Activated effector memory CD4-positive, alpha-beta T cell treated with anti-CD3 and anti-CD28 coated beads, Interleukin-2, amount 50 U/mL, for 16 hours (primary cell): ENCODE measurements at places on chromosomes 12 and 14.
A peak's percentile ranks its signal among the peaks of the same experiment; 100 is the strongest.

GRCh38 chr12:110760204-110760609 lies 17.5 kb upstream of the PPP1CC start:
- DNase-seq: no peak

DNA sequence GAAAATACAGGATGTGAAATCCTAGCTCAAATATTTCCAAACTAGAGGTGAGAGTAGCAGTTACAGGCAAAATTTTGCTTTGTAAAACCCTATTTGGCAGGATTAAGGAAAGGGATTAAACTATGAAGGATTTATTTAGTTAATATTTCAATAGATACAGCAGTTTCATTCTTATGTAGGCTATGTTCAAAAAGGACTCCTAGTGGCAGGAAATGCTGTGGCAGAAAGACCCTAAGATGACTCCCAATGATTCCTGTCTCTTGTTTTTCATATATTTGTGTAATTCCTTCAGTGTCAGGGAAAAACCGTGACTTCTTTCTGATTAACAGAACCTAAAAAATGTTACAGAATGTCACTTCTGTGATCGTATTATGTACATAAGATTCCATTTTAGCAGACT lies 299.5 kb upstream of the RPL10L start:
- DNase-seq: no peak

DNA sequence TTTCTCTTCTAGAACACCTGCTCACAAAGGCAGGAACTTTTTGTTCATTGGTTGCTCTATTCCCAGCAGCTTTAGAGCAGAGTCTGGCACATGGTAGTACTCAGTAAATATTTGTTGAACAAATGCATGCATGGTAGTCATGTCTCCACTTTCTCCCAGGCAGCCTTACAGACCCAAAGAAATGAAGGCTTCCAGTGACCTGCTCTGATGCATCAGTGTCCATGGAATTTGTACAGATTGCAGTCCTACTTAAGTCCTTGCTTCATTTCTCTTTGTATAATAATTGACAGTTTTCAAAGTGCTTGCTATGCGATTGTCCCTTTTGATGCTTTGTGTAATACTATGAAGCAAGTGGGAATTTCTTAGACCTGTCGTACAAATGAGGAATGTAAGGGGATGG lies 119.6 kb downstream of the DERA start:
- no peak for DNase-seq

GRCh38 chr14:31489691-31490090 lies 1.9 kb upstream of the GPR33 start:
- no peak for DNase-seq

DNA sequence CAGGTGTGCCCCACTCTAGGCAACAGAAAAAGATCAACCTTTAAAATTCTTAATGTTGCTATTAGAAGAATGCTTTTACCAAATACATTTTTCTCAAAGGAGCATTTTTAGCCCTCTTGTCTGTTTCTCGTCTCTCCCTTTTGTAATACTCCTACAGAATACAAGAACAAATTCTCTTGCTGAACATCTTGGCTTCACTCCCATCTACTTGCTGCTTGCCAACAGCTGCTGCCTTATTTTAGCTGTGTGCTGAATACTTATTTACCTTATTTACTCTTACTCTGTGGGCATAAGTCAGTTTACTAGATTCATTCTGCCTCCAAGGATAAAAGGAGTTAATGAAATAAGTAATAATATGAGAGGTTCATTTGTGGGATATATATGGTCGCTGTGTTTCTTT lies 70.8 kb downstream of the POLR3B start:
- DNase-seq: no peak

DNA sequence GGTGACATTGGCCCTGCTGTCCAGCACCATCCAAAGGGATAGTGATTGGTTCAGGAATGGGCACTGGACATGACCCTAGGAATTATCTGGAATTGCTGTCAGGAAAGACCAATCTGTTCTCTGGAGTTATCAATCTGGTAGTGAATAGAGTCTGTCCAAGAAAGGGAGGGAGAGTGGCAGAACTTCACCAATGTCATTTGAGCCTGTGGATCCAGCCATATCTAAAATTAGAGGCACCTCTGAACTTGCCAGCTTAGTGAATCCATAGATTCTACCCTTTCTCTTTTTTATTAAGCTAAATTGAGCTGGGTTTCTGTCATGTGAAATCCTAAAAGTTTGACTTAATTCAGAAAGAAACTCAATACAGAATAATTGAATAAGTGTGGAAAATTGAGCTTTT lies 93.9 kb downstream of the NKX2-1 start:
- DNase-seq: no peak

GRCh38 chr12:116018282-116018681 lies 259.2 kb downstream of the MED13L start:
- no peak for DNase-seq

DNA sequence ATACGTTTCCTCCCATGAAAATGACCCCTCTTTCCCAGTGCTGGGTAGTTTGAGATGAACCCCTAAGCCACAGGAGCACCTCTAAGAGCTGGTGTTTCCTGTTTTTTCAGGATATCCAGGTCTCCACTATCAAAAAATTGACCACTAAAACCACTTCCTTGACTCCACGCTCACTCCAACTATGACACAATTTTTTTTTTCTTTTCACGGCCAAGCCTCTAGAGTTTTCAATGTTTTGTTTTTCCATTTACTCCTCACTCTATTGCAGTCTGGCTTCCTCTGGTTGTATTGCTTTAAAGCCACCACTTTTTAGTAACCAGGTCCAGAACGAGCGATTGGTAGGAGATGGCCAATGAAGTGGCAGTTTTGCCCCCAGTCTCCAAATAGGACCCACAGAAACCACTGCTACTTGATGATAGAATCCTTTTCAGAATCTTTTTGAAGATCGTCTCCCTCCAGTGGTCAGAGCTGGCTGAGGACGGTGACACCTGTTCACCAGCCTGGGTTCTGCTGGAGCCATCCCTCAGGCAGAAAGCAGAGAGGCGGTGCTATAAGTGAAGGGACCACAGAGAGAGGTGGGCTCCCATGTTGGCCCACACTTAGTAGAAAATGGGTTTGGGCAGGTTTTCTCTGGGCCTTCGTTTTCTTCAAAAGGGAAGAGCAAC lies 454.4 kb downstream of the VRK1 start:
- no peak for DNase-seq

DNA sequence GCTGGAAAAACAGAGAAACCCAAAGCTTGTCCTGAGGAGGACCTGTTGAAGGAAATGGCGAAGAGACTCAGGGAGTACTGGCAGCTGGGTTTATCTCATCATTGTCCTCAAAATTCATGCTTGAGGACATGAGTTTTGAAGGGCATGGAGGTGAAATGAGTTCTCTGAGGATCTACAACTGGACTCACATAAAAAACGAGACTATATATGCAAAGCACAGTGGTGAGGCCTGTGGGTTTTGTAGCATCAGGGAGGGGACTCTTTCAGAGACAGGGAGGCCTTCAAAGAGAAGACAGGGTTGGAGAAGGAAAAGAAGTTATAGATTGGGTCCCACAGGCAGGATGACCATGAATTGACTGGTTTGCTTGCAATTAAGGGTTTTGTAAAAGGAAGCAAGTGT lies 71.3 kb upstream of the SCN8A start:
- DNase-seq: no peak

- no peak for DNase-seq
These were observed 22.2 kb upstream of the LRTM2 start for GRCh38 chr12:1797991-1798640.

- DNase-seq: no peak
These were observed 2.6 kb downstream of the GNB3 start for GRCh38 chr12:6843118-6843902.

GRCh38 chr12:116171549-116171948 lies 105.9 kb downstream of the MED13L start:
- no peak for DNase-seq

DNA sequence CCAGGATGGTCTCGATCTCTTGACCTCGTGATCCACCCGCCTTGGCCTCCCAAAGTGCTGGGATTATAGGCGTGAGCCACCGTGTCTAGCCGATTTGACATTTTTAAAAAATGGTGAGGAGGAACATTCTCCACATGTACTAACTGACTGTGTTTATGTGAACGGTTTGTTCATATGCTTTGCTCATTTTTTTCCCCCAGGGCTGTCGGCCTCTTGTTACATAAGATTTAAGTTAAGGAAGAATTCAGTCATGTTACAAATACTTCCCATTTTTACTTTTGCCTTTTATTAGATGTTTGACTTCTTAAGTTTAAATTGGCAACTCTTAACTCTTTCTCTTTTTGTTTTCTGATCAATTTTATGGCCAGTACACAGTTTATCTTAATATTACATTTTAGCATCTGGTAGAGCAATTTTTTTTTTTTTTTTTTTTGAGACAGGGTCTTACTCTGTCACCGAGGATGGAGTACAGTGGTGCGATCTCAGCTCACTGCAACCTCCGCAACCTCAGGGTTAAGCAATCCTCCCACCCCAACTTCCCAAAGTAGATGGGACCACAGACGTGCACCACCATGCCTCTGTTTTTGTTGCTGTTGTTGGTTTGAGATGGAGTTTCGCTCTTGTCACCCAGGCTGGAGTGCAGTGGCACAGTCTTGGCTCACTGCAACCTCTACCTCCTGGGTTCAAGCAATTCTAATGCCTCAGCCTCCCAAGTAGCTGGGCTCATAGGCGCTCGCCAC lies 9.6 kb downstream of the GNS start:
- no peak for DNase-seq

- DNase-seq: peak; percentile 70
These were observed 8.1 kb upstream of the P2RX7 start for GRCh38 chr12:121124402-121125109.

DNA sequence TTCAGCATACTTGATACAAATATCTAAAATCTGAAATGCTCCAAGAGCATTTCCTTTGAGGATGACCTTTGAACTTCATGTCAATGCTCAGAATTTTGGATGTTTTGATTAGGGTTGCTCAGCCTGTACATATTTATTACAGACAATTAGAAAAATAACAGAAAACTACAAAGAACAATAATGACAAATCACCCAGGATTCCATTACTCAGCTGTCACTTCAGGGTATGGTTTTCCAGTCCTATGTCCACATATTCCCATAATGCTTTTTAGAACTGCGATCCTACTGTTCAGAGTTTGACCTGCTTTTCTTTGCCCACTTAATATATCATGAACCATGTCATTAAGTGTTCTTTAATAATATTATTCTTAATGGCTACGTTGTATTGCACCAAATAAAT lies 11.4 kb downstream of the DLGAP5 start:
- no peak for DNase-seq

DNA sequence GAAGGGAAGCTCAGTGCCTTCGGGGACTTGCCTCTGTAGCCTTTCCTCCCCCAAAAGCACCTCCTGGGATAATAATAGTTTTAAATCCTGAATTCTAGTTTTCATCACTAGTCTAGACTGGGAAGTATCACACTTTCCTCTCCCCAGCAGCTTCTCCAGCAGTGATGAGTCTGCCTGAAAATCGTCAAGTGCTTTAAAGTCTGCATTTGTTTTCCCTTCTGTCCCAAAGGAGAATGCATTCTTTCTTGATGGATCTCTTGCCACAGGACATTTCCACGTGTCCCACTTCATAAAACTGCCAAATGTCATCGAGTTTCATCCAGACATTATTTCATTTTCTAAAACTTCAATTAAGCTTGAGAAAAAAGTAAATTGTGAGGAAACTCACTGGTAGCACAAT lies 15.0 kb downstream of the CSRP2 start:
- no peak for DNase-seq

DNA sequence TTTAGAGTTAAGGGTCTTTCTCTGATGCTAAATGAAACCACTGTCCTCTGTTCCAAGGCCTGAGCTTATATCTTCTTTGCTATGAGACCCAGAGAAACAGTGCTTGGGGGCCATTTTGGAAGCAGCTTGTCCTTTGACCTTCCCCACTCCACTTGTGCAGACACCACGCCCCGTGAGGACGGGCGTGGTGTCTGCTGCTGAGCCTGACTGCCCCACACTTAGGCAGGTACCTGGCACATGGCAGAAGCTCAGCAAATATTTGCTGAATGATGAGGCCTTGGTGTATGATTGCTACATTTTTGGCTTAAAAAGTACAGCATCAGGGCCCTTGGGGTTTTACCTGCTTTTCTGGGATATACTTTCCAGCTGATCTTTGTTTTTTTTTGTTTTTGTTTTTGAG lies 69.9 kb downstream of the RASSF3 start:
- no peak for DNase-seq

- DNase-seq: no peak
These were observed 15.4 kb downstream of the NOPCHAP1 start for GRCh38 chr12:105001476-105001875.

GRCh38 chr12:51994539-51994820 lies 12.3 kb upstream of the TAMALIN start:
- no peak for DNase-seq

DNA sequence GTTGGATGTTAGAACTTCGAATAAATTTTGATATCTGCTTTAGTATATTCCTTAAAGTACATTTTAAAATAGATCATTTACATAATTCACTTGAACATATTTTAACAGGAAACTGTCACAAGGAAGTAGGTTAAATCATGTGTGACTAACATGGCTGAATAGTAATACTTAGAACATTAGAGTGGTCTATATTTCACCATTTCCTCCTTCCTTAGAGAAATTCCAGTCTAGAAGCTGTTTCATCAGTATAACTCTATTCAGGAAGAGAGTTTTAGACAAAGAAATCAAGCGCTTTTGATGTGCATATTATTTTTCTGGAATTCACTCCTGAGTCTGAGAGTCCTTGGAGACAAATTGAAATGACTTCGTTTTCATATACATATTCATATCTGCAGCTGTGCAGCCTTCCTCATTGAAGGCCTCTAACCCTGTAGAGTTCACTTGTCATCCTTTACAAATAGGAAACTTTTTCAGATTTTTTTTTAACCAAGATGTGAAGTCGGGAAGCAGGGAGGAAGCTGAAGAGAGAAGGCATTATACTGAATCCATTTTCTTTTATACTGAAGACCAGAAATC lies 28.4 kb downstream of the IRAK3 start:
- no peak for DNase-seq

DNA sequence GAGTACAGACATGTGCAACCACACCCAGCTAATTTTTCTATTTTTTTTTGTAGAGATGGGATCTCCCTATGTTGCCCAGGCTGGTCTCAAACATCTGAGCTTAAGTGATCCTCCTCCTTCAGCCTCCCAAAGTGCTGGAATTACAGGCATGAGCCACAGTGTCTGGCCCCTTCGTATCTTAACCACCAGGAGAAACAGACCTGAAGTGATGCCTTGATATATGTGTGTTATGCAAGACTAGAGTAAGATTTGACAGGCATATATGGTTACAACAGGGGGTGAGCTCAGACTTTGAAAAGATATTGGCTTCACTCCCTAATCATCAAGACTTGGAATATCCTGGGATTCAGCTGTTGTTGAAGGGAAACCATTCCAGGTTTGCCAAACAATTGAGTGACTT lies 10.7 kb upstream of the GALNT6 start:
- no peak for DNase-seq

DNA sequence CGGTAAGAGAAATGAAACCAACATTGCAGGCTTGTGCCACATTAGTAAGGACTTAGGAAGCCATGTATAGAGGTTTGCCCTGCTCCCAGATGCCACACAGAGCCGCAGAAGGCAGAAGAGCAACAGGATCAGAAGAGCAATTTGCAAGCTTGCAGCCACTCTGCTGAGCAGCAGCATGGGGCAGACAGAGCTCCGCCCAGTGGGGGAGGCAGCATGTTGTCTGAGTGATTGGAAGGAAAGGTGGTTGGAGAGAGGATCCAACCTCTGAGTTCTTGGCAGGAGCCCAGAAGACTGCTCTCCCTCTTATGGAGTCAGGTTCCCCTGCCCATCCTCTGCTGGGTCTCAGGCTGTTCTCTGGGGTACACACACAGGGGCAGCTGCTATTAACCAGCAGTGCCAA lies 2.3 kb upstream of the KRT6A start:
- DNase-seq: no peak

GRCh38 chr14:23151342-23151741 lies 32.1 kb downstream of the SLC7A8 start:
- DNase-seq: no peak

- DNase-seq: no peak
These were observed 15.3 kb downstream of the GRIP1 start for GRCh38 chr12:66663611-66664010.
